ENCODE measurements at places on chromosomes 12 and 14.

- DNase-seq = no peak
Measured at GRCh38 chr12:110647631-110648040, 33.7 kb downstream of the TCTN1 start.

DNA sequence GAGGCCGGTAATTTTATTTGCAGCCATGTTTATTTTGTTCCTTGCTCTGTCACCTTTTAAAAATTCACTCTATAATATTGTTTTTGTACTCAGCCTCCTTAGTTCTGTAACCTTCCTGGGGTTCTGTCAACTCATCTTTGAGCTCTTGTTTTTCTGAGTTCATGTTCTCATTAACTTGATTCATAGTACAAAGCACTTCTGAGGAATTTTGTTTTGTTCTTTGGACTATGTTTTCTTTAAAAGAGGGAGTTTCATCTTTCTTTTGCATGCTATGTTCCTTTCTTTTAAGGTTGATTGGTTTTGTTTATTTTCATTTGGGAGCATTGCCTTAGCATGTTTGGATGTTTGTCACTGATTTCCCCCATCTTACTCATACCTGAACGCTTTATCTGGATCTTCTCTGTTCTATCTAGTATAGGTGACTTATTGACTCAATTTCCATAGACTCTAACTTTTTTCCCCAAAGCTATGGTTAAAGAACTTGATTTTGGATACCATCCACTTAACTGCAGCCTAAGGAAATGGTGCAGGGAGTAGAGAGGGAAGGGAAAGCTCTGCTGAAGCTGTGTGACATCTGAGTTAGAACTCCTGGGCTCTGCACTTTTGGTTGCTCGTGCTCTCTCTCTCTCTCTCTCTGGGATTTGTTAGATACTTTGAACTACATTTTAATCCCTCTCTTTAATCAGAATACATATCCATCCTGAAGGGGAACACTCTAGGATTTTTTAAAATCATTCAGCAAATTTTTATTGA lies 268.5 kb downstream of the PAWR start:
- DNase-seq = no peak

DNA sequence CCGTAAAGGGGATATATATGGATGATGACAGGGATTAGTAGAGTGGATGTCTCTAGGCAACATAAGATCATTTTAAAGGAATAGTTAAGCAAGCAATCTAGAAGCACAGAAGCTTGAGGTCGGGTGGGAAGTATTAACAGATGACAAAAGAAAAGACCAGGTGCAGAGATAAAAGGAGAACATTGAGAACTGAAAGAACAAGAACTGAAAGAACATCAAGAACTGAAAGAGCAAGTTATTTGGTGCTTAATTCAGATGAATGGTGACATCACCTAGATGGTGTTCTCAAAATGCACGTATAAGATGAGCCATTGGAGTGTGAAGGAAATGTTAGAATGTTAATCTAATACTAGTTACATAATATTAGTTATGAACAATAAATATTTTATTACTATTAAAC lies 224.0 kb upstream of the PDE3A start:
- no peak for DNase-seq

DNA sequence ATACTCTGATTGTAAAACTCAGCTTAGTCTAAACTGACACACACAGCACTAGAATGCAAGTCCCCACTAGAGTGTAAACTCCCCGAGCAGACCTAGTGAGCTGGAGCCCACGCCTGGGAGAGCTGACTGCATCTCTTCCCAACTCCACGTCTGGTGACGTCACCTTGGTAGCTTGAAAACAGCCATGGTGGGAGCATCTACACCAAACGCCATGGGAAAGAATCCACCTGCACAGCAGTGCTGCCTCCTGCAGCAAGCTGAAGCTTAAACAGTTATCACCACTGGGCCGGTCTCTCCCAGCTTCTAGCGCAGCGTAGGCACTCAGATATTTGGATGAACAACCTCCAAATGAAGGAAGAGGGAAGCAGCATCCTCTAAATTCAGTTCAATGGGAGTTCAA lies 4.3 kb upstream of the PAPLN start:
- DNase-seq = no peak

DNA sequence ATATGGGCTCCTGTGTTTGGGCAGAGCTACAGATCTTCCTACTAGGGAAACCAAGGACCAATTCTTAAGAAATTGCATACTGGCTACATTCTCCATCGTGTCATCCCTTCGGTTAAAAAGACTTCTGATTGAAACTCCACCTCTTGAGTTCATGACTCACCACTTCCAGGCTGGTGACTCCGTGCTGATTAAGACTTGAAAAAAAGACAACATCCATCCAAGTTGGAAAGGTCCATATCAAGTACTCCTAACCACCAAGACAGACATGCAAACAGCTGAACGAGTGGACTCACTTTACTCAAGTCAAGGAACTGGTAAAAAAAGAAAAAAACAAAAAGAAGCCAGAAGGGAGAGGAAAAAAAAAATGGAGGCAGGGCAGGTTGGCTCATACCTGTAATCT lies 63.4 kb downstream of the APOBEC1 start:
- DNase-seq = no peak

GRCh38 chr12:122276242-122276641 lies 9.9 kb upstream of the VPS33A start:
- no peak for DNase-seq

DNA sequence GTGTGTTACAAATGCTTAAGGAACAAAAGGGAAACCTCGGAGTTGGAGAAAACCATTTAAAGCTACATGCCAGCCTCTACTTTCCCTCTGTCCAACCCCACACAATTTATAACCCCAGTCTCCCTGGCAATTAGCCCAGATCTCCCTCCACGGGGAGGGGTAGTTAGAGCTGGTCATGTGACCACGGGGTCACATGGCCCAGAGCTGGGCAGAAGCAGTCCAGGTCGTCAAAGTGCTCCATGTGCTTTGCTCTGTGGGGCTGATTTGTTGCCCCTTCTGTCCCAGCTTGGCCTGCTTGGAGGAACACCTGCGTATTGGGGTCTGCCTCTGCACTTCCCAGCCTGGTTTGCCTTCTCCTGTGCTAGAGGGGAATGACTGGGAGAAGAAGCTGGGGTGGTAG lies 219.1 kb downstream of the RBM19 start:
- DNase-seq = no peak

- no peak for DNase-seq
Measured at GRCh38 chr12:42510823-42511222, 78.7 kb downstream of the PRICKLE1 start.

GRCh38 chr12:62123721-62124203 lies 136.4 kb upstream of the USP15 start:
- peak; percentile 9 for DNase-seq

GRCh38 chr14:105927096-105928060 lies 401.0 kb downstream of the TMEM121 start:
- no peak for DNase-seq

GRCh38 chr12:91928501-91928900 lies 217.1 kb downstream of the BTG1 start:
- no peak for DNase-seq

- DNase-seq = no peak
Measured at GRCh38 chr12:129676411-129676810, 227.4 kb downstream of the TMEM132D start.

DNA sequence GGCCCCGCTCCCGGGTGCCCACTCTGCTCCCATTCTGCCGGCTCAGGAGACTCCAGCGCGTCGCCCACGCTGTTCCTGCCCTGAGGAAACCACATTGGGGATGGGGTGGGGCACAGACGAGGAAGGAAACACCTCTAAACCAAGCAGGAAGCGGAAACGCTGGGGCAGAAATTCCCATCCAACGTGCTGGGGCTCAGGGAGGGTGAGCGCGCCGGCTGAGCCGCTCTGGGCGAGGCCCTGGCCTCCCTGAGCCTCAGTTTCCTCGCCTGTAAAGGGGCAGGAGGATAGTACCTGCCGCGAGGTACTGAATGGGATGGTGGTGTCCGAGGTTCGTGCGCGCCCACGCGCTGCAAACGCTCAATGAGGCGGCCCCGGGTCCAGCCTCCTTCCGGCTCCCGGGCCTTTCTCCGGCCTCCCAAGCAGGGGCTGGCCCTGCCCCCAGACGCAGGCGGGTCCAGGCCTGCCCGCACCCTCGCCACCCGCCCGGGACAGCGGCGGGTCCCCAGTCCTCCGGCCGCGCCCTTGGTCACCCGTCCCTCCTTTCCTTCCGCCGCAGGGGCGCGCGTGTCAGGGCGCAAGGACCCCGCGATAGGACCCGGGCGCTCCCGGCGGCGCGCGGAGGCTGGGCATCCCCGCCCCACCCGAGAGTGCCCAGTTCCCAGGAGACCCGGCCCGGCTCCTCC lies 673 bp downstream of the BEGAIN start:
- no peak for DNase-seq

GRCh38 chr14:50667684-50667995 lies 466 bp downstream of the SAV1 start:
- no peak for DNase-seq
